ENCODE measurements at places on chromosomes 2 and 18. TPM values are rescaled to one million over a fixed set of nuclear protein-coding genes. Genes with fewer than 3 reads are reported as not detected.

Gene STK11IP
- 43.9 TPM for total RNA-seq

Gene STRADB
- 29.3 TPM for total RNA-seq

Gene NGEF
- 0.69 TPM for total RNA-seq

Gene SIGLEC15
- total RNA-seq, result 0.92 TPM

Gene SERPINB4
- total RNA-seq, result not detected
